ENCODE measurements at places on chromosomes 6 and 20.

GRCh38 chr20:53390770-53391169 lies 202.9 kb downstream of the ZNF217 start:
- DNase-seq, result no peak

DNA sequence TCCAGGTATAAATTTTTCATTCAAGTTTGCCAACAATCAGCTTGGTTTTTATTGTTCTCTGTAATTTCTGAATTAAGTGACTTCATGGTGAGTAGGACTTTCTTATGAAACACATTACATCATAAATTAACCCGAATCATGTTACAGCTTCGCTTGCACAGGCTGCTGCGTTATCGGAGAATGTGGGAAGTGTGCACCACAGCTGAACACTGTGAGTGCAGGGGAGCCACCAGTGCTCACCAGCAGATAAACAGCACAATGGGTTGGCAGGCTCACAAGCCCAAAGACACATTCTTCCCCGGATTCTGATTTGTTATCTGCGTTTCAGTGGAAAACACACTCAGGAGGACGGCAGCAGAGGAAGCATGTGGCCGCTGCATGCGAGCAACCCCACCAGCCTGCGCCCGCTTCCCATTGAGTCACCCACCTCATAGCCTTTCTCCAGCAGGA lies 121.1 kb downstream of the GMDS start:
- DNase-seq, result no peak

GRCh38 chr6:150800674-150801314 lies 64.7 kb upstream of the MTHFD1L start:
- DNase-seq, result no peak

GRCh38 chr6:82172594-82172993 lies 75.0 kb downstream of the IBTK start:
- DNase-seq, result no peak

- DNase-seq, result no peak
These were observed 3.9 kb upstream of the ZBP1 start for GRCh38 chr20:57624124-57624523.

DNA sequence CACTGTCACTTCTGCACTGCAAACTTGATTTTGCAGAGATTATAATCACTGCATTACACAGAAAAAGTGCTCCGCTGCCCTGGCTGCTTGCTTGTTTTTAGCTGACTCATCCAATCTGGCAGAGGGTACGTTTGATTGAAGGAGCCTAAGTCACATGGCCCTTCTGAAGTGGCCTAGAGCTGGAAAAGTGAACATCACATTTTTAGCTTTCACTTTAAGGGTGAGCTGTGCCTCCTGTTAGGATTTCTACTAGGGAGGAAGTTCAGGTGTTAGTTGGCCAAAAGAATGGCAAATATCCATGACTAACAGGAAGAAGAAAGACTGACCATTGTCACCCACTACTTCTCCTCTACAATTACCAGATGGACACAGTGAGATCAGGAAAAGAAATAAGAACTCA lies 889.1 kb upstream of the MAP3K7 start:
- peak; percentile 2 for DNase-seq

GRCh38 chr6:103079867-103080266 lies 1686.4 kb downstream of the GRIK2 start:
- no peak for DNase-seq
